Body of pancreas (tissue), 4 donors: ENCODE measurements at places on chromosomes 2 and 18.

DNA sequence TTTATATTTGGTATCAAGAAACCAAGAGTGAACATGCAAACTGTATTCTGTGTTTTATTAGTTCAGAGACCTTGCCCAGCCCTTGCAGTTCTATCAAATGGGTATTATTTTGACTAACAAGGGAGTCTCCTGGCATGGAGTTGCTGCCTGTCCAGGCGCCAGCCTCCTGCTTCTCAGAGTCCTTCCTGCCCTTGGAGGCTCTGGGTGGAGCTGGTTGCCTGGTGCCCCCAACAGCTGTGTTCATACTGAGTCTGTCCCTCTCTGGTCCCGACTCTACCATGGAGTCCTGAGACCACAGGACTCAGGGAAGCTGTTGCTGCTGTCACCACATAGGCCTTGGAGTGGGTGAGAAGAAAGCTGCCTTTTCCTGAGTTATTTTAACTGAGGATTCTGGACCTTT is 26.3 kb upstream of the GREB1 start:
- no peak for DNase-seq

DNA sequence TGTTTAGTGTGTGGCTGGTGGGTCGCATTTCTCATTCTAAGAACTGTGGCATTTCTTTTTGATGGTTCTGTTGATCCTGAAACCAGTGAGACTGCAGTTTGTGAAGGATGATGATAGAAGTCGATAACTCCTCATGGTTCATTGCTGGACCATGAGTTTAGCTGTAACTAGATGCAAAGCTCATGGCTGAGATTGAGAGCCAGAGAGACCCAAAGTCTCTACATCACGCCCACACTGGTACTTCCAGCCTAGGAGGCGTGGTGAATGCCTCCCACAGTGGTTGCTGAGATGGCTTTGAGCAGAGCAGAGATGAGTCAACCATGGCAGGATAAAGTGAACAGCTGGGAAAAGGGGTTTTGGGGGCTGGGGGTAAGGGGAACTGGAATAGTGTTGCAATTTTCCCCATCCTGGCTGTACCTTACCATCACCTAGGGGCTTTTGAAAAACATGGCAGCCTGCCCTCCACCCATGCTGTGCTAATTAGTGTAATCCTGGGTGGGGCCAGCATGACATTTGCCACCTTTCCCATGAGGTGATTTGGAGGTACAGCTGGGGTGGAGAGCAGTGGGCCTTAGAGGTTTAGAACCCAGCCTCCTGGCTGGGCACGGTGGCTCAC is 24.1 kb downstream of the INPP4A start:
- DNase-seq = no peak

DNA sequence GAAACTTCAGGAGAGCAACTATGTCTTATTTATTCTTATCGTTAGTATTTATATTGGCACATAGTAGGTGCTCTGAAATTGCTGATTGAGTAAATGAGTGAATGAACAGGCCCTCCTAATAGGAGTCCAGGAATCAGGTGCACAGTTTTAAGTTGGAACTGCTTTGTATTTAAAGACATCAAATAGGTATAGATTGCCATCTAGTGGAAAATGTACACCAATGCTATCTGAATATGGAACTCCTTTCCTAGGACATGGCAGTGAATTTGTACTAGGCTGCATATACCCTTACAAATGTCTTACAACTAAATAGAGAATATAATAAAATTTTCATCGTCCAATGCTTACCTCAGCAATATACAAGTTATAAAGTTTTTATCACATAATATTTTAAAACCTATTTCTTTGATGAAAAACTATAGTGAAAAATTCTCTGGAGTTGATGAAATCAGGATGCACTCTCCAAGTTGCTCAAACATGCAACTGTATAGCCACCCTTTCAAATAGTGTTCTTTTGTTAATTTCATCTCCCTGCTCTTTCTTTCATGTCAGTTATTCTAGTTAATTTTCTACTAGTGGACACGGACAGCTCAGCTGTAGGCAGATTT is 318.9 kb upstream of the SYT4 start:
- DNase-seq = no peak

DNA sequence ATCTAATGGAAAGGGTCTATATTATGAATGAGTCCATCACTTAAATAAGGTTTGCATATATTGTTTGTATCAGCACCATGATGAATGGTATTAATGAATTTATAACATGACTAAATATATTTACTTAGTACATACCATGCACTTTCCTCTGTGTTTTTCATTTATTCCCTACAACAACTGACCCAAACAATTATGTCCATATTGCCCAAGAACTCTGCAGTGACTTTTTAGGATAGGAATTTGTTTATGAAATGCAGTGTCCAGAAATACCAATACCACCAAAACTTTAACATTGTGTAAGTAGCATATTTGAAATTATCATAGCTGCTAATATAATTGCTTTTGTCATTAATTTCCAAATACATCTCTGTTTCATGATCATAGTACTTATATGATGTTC is 119.7 kb downstream of the WDR7 start:
- no peak for DNase-seq

DNA sequence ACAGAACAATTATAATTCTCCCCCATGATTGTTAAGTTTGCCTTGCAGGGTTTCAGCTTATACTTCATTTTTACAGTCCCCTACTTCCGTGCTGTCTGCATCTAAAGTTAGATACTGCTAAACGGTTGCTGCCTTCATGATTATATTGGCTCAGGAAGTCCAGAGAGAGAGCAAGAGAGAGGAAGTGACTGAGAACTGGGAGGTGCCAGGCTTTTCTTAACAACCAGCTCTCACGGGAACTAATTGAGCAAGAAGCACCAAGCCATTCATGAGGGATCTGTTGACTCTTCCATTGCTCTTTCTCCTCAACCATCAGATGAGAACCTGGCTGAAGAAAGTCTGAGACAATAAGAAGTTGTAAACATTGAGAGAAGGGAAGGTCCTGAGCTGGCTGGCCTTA is 125.5 kb upstream of the SIX2 start:
- DNase-seq = peak; percentile 22

DNA sequence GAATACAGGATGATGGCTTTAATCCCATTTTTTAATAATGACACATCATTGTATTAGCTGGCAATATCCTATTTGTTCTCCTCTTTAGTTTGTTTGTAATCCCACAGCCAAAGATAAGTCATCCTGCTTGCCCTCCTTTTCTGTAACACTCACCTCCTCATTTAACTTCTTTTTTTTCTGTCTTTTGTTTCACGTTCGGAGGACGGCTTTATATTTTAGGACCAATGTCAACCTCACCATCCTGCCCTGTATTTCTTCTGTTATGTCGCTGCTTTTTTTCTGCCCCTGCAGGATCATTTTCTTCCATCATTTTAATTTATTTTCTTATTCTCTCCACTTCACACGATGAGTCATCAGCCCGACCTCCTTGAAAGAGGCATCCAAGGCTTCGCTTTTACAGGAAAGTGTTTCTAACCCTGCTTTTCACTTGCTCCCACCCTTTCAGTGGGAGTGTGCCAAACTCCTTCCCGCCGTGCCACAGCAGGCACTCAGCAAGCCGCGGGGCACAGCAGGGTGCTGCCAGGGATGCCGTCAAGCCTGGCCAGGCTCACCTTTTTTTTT is 11.4 kb downstream of the RAB31 start:
- no peak for DNase-seq

GRCh38 chr2:196383799-196384198 is 212.4 kb upstream of the STK17B start:
- DNase-seq = no peak

GRCh38 chr2:187982668-187983067 is 309.0 kb upstream of the GULP1 start:
- peak; percentile 68 for DNase-seq

- peak; percentile 12 for DNase-seq
Observed at GRCh38 chr18:23573626-23574431, 12.5 kb downstream of the NPC1 start.

DNA sequence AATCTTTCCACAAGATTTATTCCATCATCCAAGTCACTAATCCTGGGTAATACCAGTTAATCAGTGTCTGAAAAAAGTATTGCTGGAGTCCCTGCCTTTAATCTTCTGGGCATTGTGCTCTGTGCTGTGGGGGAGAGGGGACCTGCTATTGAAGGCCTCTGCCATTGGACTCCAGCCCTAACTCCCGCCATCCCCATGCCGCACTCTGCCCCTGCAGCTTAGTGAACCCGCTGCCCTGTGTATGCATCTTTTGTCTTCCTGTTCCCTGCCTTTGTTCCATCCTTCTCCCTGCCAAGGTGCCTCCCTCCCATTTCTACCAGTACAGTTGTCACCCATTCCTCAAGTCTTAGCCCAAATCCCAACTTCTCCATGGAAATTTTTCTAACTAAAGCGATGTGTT is 113.8 kb upstream of the EPAS1 start:
- DNase-seq = no peak

DNA sequence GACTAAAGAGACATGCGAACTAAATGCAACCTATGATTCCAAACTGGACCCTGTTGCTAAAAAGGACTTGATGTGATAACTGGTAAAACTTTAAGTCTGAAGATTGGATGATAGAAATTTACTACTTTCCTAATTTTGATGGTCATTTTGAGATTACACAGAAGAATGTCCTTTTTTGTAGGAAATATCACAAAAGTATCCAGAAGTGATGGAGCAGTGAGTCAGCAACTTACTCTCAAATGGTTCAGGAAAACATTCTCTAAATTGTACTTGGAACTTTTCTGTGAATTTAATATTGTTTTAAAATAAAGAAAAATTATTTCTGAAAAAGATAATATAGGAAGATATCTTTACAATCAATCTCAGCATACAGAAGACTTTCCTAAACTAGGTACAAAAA is 19.9 kb downstream of the MBOAT2 start:
- DNase-seq = no peak
